ENCODE measurements at places on chromosomes 16 and 17. TPM values are rescaled to one million over a fixed set of nuclear protein-coding genes. Genes with fewer than 3 reads are reported as not detected.

Gene RHBDF1
- 19.5 TPM for total RNA-seq

Gene BCKDK
- total RNA-seq: 15.6 TPM

Gene KRTAP4-3
- not detected for total RNA-seq

Gene CACNA1H
- under 0.01 TPM for total RNA-seq

Gene PLCG2
- 2.6 TPM for total RNA-seq

Gene KCNJ16
- under 0.01 TPM for total RNA-seq

Gene SCARF1
- total RNA-seq: 115 TPM

Gene ARL5C
- not detected for total RNA-seq

Gene TVP23A
- total RNA-seq: not detected

Gene TERB1
- total RNA-seq: not detected

Gene ODAD4
- 0.32 TPM for total RNA-seq

Data from epithelial cell of umbilical artery (primary cell).